Astrocyte (in vitro differentiated cells and primary cell): ENCODE measurements at places on chromosomes 4 and X. TPM values are rescaled to one million over a fixed set of nuclear protein-coding genes. Genes with fewer than 3 reads are reported as not detected.
A peak's percentile ranks its signal among the peaks of the same experiment; 100 is the strongest.

- H3K27ac ChIP-seq = no peak overlapping the region
- no peaks in the 10 kb centered on the region for H3K4me1 ChIP-seq
- no peaks in the 10 kb centered on the region for H3K27me3 ChIP-seq
- no peak overlapping the region for H3K4me3 ChIP-seq
Measured at GRCh38 chrX:23008431-23009099, 8.8 kb downstream of the DDX53 start.

TLR1 gene
- total RNA-seq = 0.54 and 0.70 TPM in 2 replicates

DNA sequence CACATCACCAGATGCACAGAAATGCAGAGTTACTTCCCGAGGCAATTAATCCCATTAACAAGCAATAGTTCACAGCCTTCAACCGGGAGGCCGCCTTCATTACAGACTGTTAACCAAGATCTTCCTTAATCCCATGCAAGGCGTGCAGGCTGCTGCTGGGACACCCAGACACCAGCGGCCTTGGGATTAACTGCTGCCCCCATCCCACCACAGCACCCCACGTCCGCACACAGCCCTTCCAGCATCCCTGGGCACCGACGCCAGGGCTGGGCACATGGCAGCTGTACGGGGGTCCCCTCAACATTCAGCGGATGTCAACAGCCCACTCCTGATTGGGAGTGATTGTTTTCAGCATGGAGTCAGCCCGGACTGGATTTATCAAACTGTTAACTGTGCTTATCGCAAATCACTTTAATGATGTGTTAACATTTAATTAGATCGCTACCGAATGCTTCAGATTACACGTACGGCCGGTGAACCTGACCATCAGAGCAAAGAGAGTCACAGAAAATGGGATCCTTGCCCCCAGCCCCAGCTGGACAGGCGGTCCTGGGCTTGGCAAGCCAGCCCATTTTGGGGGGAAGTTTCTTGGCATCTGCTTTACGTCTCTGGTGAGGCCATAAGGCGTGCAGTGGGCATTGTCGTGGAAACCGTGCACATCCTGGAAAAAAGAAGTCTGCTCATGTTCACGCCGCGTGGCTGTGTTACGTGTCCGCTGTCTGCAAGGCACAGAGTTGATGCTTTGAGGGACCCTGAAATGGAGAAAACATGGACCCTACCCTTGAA is 126.4 kb downstream of the HMX1 start:
- no peak for DNase-seq
- no peak overlapping the region for H3K27ac ChIP-seq
- H3K36me3 ChIP-seq = no peaks in the 10 kb centered on the region

- no peaks in the 10 kb centered on the region for H3K4me1 ChIP-seq
- no peaks in the 10 kb centered on the region for H3K27me3 ChIP-seq
- no peak for DNase-seq
- H3K27ac ChIP-seq = no peak overlapping the region
Measured at GRCh38 chr4:52989865-52990264, 127.7 kb downstream of the RASL11B start.

- H3K4me3 ChIP-seq = no peak overlapping the region
- H3K27me3 ChIP-seq = no peaks in the 10 kb centered on the region
- peaks cover 5% of the 10 kb centered on the region for H3K36me3 ChIP-seq
- no peak for DNase-seq
- H3K27ac ChIP-seq = no peak overlapping the region
Measured at GRCh38 chr4:37646247-37646646, 39.9 kb downstream of the RELL1 start.

DNA sequence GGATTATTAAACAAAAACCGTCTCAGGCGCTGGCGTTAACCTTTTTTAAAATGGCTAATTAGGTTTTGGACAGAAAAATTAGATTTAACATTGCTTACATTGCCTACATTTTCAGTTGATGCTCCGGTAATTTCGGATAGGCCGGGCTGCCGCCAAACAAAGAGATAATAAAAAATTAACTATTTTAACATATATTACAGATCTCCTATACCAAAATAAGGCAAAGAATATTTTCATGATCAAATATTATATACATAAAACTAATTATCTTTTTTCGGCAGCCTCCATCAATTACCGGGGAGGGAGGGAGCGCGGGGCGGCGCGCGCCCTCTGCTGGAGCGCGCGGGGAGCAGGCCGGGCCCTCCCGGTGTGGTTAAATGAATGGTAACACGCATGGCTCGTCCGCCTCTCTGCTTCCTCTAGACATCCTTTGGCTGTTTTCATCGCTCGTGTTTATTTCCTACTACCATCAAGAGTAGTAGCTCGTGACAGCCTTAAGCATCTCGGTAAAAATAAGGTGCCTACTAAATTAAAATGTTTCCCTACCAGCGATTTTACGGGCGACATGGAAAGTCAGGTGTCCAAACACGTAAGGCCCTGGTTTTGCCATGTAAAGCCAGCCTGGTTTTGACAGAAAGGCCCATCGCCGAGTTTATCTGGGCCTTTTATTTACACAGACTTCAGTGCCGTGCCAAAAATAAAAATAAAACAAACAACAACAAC is 52.4 kb upstream of the TMEM33 start:
- no peaks in the 10 kb centered on the region for H3K36me3 ChIP-seq
- no peak for DNase-seq
- H3K27me3 ChIP-seq = peaks cover 66% of the 10 kb centered on the region
- H3K27ac ChIP-seq = no peak overlapping the region

CNGA1 gene
- total RNA-seq = not detected in 2 replicates

DNA sequence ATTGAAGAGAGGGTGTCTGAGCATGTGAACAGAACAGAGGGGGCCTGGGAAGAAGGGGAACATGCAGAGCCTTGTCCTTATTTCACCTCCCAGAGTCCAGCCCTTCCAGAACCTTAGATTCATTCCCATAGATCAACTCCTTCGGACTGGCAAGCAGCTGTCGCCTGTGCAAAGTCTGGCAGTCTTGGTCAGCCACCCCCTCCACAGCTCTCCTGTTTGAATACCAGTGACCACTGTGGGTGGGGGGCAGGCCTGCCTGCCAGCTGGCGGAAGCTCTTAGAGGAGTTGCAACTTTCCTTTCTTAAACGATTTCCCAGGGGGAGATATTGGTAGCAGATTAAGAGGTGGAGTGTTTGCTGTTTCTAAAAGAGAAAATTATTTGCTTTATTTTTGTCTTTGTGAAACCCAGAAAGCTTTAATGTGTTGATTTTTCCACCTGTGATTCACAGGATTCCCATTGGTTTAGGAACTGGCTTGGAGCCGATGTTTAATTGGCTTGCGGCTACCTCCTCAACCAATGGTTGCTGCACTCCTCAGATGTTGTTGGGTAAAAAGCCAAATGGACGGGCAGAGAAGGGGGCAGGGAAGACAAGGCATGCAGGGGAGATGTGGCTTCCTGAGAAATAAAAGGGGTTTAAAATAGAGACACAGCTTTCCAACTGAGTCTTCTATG is 62.2 kb upstream of the PRPS1 start:
- H3K4me1 ChIP-seq = peaks cover 46% of the 10 kb centered on the region
- no peaks in the 10 kb centered on the region for H3K36me3 ChIP-seq
- DNase-seq = peak; percentile 79
- H3K4me3 ChIP-seq = no peak overlapping the region

DNA sequence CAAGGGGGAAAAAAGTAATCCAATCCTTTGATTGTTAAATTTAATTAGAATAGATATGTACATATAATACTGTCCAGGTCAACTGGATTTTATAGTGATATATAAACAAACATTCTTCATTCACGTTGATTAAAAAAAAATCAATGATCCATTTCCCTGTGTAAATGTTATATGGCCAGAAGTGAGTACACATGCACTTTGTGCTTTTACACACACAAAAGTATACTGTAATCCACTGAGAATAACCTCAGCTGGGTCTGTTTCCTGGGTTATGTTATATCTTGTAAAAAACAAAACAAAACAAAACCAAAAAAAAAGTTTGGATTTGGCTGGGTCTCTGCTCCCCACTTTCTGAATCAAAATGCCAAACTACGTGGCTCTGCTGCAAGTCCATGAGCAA is 51.7 kb downstream of the WFS1 start:
- H3K27me3 ChIP-seq = no peaks in the 10 kb centered on the region
- H3K4me1 ChIP-seq = peaks cover 16% of the 10 kb centered on the region
- no peak for DNase-seq
